Tibial nerve (tissue), 4 donors: ENCODE measurements at places on chromosomes 11 and 22. TPM values are rescaled to one million over a fixed set of nuclear protein-coding genes. Genes with fewer than 3 reads are reported as not detected.
A peak's percentile ranks its signal among the peaks of the same experiment; 100 is the strongest.

MFNG gene
- total RNA-seq, result 11.7 TPM

GRCh38 chr11:74570266-74571061 lies 21.9 kb upstream of the POLD3 start:
- H3K27ac ChIP-seq, result no peak overlapping the region
- H3K4me1 ChIP-seq, result no peaks in the 10 kb centered on the region
- H3K27me3 ChIP-seq, result no peaks in the 10 kb centered on the region

DNA sequence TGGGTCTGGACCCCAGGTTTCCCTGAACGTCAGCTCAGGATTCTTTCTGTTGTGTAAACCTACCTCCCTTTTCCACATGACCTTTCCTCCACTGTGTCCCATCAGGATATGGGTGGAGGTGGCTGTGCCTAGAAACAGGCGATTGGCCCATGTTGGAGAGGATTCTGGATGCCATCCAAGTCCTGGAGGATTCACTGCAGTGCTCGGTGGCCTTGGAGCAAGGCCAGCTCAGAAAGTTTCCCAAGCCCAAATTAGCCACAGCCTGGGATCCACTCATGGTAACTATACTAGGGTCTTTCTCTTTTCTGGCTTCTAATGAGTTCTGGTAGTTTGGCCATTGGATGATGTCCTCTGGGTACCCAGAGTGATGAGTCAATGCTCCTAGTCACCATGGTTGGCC lies 141.6 kb downstream of the SNX19 start:
- no peak overlapping the region for H3K27ac ChIP-seq
- no peaks in the 10 kb centered on the region for H3K36me3 ChIP-seq
- H3K4me3 ChIP-seq, result no peak overlapping the region
- H3K27me3 ChIP-seq, result no peaks in the 10 kb centered on the region
- peaks cover 12% of the 10 kb centered on the region for H3K4me1 ChIP-seq
- DNase-seq, result no peak

- H3K4me3 ChIP-seq, result no peak overlapping the region
- peaks cover 31% of the 10 kb centered on the region for H3K4me1 ChIP-seq
- no peaks in the 10 kb centered on the region for H3K27me3 ChIP-seq
- no peak for DNase-seq
- peak overlapping the region; percentile 82 for H3K27ac ChIP-seq
These were observed 14.0 kb downstream of the RAC2 start for GRCh38 chr22:37229805-37230672.

SHISAL1 gene
- 1.0 TPM for total RNA-seq

GRCh38 chr11:14974515-14975251 lies 2.5 kb upstream of the CALCA start:
- H3K4me1 ChIP-seq, result peaks cover 4% of the 10 kb centered on the region
- DNase-seq, result peak; percentile 15
- H3K27me3 ChIP-seq, result peaks cover 73% of the 10 kb centered on the region
- H3K4me3 ChIP-seq, result peak overlapping the region; percentile 11
- no peak overlapping the region for H3K27ac ChIP-seq
- H3K36me3 ChIP-seq, result no peaks in the 10 kb centered on the region

DNA sequence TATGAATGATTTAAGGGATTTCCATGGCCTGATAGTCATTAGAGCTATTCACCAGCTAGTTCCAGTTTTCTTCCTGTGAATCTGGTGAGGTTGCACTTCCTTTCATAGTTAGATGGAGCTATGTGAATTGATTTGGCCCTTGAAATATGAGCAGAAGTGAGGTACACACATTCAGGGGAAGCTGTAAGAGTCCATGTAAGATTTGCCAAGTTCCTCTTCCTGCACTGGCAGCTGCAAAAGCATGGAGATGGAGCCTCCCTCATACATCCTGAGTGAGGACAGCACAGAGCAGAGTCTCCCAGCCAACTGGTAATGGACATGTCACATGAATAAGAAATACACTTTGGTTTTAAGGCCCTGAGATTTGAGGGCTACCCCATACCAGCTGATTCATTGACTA lies 111.7 kb downstream of the CD44 start:
- H3K27ac ChIP-seq, result no peak overlapping the region
- DNase-seq, result no peak
- H3K27me3 ChIP-seq, result no peaks in the 10 kb centered on the region
- H3K36me3 ChIP-seq, result no peaks in the 10 kb centered on the region
- no peak overlapping the region for H3K4me3 ChIP-seq

DNA sequence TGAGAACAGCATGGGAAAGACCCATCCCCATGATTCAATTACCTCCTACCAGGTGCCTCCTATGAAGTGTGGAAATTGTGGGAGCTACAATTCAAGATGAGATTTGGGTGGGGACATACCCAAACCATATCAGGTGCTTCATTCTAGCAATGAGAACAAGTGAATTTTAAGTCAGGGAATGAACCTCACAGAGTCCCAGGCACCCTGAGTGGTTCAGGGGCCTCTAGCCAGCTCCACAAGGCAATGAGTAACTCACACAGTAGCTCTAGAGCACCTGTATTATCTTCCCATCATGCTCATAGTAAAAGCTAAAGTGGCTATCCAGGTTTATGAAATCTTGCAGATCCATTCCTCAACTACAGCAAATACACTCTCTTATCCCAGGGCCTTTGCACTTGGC lies 13.1 kb upstream of the ACCSL start:
- H3K4me3 ChIP-seq, result no peak overlapping the region
- DNase-seq, result no peak
- no peaks in the 10 kb centered on the region for H3K36me3 ChIP-seq
- H3K27me3 ChIP-seq, result no peaks in the 10 kb centered on the region
- H3K27ac ChIP-seq, result no peak overlapping the region

ZP1 gene
- total RNA-seq, result not detected

PTPRCAP gene
- total RNA-seq, result 18.0 TPM

DNA sequence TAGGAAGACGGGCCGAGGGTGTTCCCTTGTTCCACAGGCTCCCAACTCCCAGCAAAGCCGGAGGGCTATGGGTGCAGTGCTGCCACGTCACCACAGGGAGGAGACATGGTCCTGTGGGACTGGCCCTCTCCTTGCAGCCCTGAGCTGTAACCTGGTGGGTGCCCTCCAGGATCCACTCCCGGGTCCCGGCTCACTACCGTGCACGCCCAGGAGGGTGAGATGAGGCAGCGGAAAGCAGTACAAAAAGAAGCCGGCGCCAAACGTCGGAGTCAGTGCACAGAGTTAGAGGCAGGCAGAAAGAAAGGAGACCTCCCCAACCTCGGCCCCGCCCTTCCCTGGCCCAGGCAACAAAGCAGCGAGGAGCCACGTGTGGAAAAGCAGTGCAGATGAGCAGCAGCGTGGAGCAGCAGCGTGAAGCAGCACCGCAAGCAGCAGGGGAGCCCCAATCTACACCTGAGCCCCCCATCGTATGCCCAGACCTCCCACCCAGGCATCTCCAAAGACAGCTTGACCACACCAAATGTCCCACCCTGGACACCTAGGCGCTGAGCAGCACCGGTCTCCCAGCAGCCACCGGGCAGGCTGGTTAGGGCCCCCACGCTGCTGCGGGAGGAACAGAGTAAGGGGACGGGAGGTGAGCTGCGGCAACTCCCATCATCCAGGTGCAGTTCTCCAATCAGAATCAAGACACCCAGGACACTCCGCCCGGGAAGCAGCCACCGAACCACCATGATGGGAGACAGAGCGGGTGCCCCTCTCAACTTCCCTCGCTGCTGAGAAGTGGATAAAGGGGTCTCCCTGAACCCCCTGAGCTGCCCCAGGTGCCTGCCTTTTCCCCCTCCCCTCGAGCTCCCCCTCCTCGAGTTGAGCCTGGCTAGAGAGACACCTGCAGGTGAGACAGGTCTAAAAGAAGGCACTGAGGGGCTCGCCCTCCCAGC lies 28.8 kb downstream of the IGSF9B start:
- H3K36me3 ChIP-seq, result no peaks in the 10 kb centered on the region
- H3K4me1 ChIP-seq, result no peaks in the 10 kb centered on the region
- H3K27ac ChIP-seq, result no peak overlapping the region
- H3K4me3 ChIP-seq, result peak overlapping the region; percentile 21
- peak; percentile 38 for DNase-seq
- H3K27me3 ChIP-seq, result no peaks in the 10 kb centered on the region

ACTN3 gene
- not detected for total RNA-seq

AIFM3 gene
- 3.1 TPM for total RNA-seq

- H3K27ac ChIP-seq, result peak overlapping the region; percentile 61
- H3K27me3 ChIP-seq, result no peaks in the 10 kb centered on the region
- H3K4me1 ChIP-seq, result peaks cover 14% of the 10 kb centered on the region
These were observed 60.4 kb downstream of the BMAL1 start for GRCh38 chr11:13338019-13338426.

DNA sequence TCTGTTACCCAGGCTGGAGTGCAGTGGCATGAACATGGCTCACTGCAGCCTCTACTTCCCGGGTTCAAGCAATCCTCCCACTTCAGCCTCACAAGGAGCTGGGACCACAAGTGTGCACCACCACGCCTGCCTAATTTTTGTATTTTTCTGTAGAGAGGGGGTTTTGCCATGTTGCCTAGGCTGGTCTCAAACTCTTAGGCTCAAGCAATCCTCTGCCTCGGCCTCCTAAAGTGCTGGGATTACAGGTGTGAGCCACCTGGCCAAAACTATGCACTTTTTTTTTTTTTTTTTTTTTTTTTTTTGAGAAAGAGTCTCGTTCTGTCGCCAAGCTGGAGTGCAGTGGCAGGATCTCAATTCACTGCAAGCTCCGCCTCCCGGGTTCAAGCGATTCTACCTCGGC lies 12.4 kb upstream of the CLDN5 start:
- no peaks in the 10 kb centered on the region for H3K4me1 ChIP-seq
- H3K4me3 ChIP-seq, result no peak overlapping the region
- no peaks in the 10 kb centered on the region for H3K27me3 ChIP-seq
- DNase-seq, result no peak
- H3K36me3 ChIP-seq, result no peaks in the 10 kb centered on the region
- H3K27ac ChIP-seq, result no peak overlapping the region

DNA sequence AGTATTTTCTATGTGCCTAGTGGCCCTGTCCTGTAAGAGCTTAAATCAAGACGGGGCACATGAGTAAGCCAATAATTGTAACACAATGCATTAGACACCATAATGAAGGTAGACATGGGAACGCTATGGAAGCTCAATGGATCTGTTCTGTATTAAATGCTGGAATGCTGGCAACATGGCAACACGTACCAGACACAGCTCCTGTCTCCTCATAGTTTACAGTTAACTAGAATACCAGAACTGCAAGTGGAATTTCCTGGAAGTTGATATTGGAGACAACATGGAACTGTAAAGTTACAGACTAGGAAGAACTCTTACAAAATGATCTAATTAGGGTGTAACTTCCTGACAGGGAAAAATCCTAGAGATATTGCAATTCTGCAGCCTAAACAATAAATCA lies 12.4 kb downstream of the P4HA3 start:
- H3K4me3 ChIP-seq, result no peak overlapping the region
- no peak overlapping the region for H3K27ac ChIP-seq
- H3K36me3 ChIP-seq, result no peaks in the 10 kb centered on the region
- no peak for DNase-seq

DNA sequence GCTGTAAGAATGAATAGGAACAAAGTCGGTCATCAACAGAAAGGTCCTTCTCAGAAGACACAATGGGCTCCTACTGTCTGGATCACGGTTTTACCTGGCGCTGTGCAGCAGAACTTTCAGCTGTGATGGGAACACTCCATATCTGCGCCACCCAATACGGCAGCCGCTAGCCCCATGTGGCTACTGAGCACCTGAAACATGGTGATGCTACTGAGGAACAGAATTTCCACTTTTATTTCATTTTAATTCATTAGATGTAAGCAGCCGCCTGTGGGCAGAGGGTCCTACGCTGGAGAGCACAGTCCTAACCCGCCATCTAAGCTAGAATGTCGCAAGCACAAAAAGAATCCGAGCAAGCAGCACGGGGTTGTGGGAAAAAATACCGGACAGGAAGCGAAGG lies 2.7 kb downstream of the SULT4A1 start:
- no peak overlapping the region for H3K4me3 ChIP-seq
- peaks cover 8% of the 10 kb centered on the region for H3K4me1 ChIP-seq
- H3K27ac ChIP-seq, result no peak overlapping the region
- DNase-seq, result no peak
- no peaks in the 10 kb centered on the region for H3K36me3 ChIP-seq
- peaks cover 65% of the 10 kb centered on the region for H3K27me3 ChIP-seq

ANKK1 gene
- 2.1 TPM for total RNA-seq

CBX6 gene
- 59.2 TPM for total RNA-seq

DNA sequence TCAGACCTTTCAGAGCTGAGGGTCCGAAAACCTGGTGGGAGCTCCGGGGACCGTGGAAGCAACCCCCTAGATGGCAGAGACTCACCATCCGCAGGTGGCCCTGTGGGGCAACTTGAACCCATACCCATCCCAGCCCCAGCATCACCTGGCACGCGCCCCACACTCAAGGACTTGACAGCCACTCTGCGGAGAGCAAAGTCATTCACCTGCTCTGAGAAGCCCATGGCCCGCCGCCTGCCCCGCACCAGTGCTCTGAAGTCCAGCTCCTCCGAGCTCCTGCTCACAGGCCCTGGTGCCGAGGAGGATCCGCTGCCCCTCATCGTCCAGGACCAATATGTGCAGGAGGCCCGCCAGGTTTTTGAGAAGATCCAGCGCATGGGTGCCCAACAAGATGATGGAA lies 2.0 kb downstream of the ARHGEF17 start:
- no peak for DNase-seq
- H3K4me3 ChIP-seq, result peak overlapping the region; percentile 71
- peak overlapping the region; percentile 94 for H3K27ac ChIP-seq
- H3K4me1 ChIP-seq, result peaks cover 60% of the 10 kb centered on the region
- H3K27me3 ChIP-seq, result no peaks in the 10 kb centered on the region

GRCh38 chr11:112211536-112211935 lies 14.7 kb upstream of the PTS start:
- H3K27ac ChIP-seq, result no peak overlapping the region
- no peak for DNase-seq
- H3K4me3 ChIP-seq, result no peak overlapping the region

DNA sequence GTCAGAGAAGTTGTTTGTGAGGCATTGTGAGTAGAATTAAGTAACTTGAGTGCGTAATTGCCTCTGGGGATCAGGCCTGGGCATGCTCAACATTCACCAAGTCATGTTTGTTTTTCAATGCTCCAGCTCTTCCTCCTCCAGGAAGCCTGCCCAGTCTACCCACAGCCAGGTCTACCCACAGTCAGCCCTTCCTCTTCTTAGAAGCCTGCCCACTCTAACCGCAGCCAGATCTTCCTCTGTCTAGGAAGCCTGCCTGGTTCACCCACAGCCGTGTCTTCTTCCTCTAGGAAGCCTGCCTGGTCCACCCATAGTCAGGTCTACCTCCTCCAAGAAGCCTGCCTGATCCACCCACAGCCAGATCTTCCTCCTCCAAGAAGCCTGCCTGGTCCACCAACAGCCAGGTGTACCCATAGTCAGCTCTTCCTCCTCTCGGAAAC lies 25.0 kb downstream of the LRP5 start:
- H3K27me3 ChIP-seq, result no peaks in the 10 kb centered on the region
- H3K4me1 ChIP-seq, result peaks cover 49% of the 10 kb centered on the region
- DNase-seq, result no peak
- H3K36me3 ChIP-seq, result no peaks in the 10 kb centered on the region
- H3K4me3 ChIP-seq, result no peak overlapping the region

MEI1 gene
- total RNA-seq, result 0.44 TPM

DNA sequence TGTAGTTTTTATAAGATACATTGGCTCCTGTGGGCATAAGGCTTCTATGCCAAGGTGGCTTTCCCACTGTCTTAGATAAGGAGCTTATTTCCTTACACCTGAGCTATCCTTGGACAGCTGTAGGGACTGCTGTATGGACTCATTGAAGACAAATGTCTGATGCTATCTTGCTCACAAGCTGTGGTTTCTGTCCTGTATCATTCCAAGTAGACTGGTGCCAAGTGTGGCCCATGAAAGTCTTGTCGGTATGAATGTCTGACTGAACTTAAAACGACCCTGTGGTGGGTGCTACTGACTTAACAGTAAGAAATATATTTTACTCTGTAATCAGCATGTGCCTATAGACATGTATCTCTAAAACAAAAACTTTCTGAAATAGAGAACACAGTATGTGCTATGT lies 45.0 kb downstream of the LARGE2 start:
- no peak overlapping the region for H3K4me3 ChIP-seq
- H3K27ac ChIP-seq, result no peak overlapping the region
- DNase-seq, result no peak
- H3K27me3 ChIP-seq, result no peaks in the 10 kb centered on the region
- no peaks in the 10 kb centered on the region for H3K36me3 ChIP-seq
